Effector memory CD4-positive, alpha-beta T cell (primary cell): ENCODE measurements at places on chromosomes 4 and X.

GRCh38 chrX:42857766-42858165 is 79.8 kb upstream of the PPP1R2C start:
- no peak for DNase-seq

DNA sequence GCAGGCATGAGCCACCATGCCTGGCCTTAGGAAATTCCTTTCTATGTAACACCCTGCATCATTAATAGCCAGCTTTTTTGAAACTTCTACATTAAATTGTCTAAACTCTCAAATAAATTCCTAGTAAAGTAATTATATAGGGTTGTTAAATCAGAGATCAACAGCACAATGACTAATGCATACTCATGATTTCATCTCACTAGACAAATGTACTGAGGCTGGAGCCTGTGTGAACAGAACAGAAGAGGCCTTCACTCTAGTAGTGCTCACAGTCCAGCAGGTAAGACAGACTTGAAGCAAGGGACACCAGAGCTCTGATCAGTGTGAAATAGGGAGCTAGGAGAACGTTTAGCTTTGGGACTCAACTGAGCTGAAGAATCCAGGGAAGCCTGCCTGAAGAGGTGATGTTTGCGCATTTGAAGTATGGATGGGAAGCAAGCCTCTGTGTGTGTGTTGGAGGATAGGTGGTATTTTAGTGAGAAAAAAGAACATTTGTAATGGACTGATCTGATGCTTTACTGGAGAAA is 3.9 kb downstream of the ZFP42 start:
- DNase-seq: no peak

DNA sequence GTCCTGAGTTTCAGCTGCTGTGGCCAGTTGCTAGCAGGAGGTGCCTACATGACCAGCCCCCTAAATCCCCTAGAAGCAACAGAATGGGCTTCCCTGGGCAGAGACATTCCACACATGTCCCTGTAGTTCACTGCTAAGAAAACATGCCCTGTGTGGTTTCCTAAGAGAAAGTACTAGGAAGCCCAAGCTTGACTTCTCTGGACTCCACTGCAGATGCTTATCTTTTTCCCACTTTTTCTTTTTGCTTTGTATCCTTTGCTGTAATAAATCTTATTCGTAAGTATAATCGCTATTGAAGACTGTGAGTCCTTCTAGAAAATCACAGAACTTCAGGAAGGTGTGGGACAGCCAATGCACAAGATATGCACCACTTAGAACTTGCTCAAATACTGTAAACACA is 15.6 kb downstream of the RPGR start:
- DNase-seq: no peak

- DNase-seq: no peak
Measured at GRCh38 chr4:123230061-123230460, 166.5 kb upstream of the SPRY1 start.

DNA sequence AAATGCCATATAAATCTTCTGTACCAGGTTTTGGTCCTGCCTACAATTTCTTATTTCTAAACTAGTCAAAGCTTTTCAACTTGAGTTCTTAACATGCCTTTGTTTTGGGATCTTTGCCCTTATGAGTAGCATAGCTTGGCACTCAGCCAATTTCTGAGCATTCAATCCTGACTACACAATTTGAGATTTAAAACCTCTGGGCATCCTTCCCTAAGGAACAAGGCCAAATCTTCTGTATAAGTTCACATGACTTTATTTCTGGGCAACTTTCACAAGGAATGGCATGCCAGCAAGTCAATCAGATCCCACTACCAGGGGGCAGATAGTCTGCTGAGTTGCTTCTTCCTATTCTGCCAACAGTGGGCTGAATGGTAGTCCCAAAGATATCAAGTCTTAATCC is 254.2 kb downstream of the ADAMTS3 start:
- no peak for DNase-seq

- DNase-seq: no peak
Measured at GRCh38 chr4:83556816-83557215, 20.9 kb downstream of the GPAT3 start.

DNA sequence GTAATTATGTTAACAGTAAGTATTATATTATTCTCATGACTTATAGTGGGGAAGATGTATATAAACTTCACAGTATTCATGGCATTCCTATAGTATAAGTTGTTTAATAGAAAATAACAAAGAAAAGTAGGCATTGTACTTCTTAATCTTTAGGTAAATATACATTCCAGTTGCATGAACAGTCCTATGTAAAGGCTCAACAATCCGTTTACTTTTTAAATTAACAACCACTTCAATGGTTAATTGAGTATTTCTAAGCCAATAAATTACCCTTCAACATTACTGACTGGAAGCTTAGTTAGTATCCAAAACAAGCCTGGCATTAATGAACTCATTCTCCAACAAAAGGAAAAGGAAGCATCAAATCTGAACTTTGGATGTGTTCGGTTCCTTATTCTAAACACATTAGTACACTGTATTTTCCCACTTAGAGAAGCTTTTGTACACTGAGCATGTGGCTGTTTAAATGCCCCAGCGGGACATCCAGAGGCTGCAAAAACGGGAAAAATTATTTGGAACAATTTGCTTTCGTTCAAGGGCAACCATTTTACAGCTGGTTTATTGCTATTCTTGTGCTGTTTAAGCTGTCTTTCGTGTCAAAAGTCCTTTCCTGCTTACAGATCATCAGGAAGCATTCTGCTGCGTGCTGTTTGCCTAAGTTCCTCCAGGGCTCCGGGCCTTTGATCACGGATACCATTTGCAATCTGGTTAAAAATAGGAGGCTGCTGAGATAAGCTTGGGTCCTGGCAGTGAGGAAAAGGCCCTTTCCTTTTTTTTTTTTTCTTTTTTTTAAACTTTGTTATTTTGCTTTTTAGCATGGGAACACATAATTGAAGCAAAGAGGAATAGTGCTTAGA is 460.3 kb downstream of the SPRY1 start:
- no peak for DNase-seq

DNA sequence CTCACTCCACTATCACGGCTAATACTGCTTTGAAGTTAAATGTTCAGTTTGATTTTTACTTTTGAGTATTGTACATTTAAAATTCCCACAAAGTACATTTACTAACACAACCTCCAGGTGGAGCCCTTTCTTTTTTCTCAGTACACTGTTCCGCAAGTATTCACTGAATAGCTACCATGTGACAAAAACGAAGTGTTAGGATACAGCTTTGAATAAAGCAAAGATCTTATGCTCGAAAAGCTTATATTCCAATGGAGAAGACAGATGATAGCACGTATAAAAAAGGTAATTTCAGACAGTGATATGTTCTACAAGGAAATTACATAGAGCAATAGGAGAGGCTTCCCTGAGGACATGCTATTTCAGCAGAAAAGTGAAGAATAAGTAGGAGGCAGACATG is 60.7 kb upstream of the ABCG2 start:
- DNase-seq: no peak

- DNase-seq: no peak
Measured at GRCh38 chr4:103076747-103077347, at the start of gene SLC9B2. Gene SLC9B2, minus strand, starts transcription at chr4:103076761. Its CDS starts 9,211 bp downstream, at chr4:103067550.

- no peak for DNase-seq
Measured at GRCh38 chr4:98630737-98631454, 27.5 kb downstream of the TSPAN5 start.

- DNase-seq: no peak
Measured at GRCh38 chr4:4677556-4678522, 136.0 kb upstream of the STX18 start.

DNA sequence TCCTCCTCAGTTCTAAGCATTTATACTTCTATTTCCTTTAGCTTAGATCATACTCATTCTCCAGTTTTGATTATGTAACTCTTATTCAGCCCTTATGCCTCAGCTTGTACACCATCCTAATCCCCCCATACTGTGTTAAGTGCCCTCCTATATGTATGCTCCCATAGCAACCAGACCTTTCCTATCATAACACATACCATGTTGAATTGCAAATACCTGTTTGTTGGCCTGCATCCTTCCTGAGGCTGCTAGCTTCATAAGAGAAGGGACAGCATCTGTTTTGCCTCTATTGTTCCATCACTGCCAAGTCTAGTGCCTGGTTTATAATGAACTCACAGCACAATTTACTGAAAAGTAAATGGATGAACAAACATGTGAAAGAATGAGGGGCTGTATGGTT is 443.7 kb downstream of the CENPC start:
- no peak for DNase-seq

DNA sequence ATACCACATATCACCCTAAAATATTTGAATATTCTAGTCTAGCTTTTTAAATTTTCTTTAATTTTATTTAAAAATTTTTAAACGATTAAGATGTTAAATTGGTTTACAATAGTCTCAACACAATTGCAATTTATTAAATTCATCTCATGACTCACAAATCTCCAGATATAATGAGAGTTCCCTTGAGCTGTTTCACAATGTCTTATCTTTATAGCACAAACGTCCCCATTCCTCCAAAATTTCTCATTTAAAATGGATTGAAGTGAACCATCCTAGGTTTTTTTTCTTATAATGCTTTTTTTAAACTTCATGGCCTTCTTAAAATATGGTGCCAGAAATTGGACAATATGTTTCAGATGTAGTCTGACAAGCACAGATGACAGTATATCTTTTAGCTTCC is 204.4 kb downstream of the GABRB1 start:
- no peak for DNase-seq

- DNase-seq: no peak
Measured at GRCh38 chr4:95248720-95249425, 299.9 kb downstream of the UNC5C start.

- no peak for DNase-seq
Measured at GRCh38 chr4:57124145-57124544, 14.0 kb upstream of the IGFBP7 start.

DNA sequence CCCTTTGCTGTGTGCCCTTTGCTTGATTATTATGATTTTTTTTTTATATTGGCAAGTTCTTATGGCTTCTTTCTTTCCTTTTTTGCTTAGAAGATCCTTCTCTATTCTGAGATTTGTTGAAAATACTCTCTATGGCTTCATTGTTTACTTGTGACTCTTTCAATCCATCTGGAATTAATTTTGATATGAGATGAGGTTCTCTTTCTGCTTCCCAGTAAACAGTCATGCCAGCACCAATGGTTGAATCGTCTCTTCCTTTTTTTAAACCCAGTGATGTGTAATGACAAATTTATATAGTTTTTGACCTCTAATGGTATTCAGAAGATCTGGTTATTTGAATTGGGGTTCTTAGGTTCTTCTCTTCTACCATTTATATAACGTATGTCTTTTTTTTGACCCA is 121.8 kb downstream of the ARHGAP10 start:
- DNase-seq: no peak

GRCh38 chr4:151564321-151564720 is 155.3 kb downstream of the FHIP1A start:
- DNase-seq: no peak

DNA sequence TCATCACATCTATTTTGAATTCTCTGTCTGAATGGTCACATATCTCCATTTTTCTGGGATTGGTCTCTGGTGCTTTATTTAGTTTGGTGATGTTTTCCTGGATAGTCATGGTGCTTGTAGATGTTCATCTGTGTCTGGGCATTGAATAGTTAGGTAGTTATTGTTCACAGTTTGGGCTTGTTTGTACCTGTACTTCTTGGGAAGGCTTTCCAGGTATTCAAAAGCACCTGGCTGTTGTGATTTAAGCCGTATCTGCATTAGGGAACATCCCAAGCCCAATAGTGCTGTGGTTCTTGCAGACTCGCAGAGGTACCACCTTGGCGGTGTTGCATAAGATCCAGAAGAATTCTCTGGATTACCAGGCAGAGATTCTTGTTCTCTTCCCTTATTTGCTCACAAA is 44.6 kb downstream of the COL4A5 start:
- no peak for DNase-seq

- no peak for DNase-seq
Measured at GRCh38 chrX:39815631-39816030, 282.1 kb downstream of the BCOR start.

GRCh38 chr4:151860561-151861093 is 99.8 kb upstream of the GATB start:
- no peak for DNase-seq

DNA sequence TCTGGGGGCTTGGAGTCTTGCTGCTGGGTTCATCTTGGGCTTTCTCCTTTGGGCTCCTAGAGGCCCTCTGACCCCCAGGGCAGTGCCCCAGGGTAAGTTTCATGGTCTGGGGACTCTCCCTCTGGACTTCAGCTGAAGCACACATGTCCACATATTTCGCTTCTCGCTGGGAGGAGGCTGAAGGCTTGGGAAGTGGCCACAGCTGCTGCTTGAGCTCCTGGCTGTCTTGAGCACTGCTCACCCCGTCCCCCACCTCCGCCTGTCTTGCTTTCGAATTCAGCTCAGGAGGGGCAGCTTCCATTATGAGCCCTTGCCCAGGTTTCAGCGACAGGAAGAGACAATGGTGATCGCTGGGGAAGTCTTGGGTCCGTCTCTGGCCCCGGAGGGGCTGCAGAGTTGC is 3.7 kb downstream of the C4orf54 start:
- no peak for DNase-seq

DNA sequence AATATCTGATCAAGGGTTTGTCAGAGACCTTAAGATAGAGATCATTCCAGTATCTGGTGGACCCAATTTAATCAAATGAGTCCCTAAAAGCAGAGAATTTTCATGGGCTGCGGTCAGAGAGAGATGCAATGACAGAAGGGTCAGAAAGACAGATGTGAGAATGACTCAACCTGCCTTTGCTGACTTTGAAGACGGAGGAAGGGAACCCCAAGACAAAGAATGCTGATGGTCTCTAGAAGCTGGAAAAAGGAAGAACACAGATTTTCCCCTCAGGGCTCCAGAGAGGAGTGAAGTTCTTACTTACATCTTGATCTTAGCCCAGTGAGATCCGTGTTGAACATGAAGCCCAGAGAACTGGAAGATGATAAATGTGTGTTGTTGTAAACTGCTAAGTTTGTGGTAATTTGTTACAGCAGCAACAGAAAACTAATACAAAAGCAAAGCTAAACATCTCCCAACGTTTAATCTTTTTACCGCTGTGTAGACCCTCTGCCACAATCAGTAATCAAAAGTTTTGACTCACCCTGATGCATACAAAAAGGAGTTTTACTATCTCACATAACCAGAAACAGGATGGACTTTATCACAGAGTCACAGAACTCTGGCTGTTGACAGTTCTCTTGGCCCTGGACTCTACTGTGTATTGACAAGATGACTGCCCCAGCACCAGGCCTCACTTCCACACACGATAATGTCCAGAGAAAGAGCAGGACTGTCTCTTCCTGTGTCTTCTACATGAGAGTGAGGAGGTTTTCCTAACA is 70.2 kb upstream of the MAGEB2 start:
- no peak for DNase-seq
